ENCODE measurements at places on chromosomes 11 and 22. TPM values are rescaled to one million over a fixed set of nuclear protein-coding genes. Genes with fewer than 3 reads are reported as not detected.

Gene LRRC10B
- 1.1 TPM for polyA plus RNA-seq

DNA sequence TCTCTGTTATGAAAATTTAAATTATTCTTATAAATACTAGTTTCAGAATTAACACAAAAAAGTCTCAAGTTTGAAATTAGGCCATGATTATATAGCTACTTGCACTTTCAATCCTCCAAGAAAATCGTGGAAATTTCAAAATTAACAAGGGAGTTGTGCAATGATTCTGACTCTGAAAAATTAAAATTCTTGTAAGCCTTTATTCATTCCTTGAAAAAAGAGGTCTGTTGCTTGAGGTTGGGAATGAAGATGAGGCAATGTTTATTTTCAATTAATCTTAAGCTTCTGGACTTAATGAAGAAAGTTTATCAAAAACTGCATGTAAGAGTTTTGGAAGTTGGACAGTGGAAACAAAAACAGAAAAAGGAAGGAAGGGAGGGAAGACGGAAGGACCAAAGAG lies 128.2 kb upstream of the FIBIN start:
- DNase-seq = no peak

Gene PKP3
- polyA plus RNA-seq = 4.1 TPM

DNA sequence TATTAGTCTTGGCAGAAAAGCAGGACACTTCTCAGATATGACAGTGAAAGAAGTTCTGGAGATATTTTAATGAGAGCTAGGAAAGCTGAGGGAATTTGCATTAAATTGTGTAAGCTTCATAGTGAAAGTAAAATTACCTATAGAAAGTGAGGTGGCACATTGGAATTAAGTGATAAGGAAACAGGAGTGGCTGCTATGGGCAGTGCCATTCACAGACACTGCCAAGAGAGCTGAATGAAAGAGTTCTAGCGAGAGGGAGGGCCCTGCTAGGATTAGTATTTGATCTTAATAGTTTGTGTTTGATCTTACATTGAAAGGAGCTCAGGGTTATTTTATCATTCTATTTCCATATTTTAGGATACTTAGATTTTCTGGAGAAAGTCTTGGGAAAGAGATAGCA lies 351.9 kb downstream of the DDX10 start:
- DNase-seq = no peak

DNA sequence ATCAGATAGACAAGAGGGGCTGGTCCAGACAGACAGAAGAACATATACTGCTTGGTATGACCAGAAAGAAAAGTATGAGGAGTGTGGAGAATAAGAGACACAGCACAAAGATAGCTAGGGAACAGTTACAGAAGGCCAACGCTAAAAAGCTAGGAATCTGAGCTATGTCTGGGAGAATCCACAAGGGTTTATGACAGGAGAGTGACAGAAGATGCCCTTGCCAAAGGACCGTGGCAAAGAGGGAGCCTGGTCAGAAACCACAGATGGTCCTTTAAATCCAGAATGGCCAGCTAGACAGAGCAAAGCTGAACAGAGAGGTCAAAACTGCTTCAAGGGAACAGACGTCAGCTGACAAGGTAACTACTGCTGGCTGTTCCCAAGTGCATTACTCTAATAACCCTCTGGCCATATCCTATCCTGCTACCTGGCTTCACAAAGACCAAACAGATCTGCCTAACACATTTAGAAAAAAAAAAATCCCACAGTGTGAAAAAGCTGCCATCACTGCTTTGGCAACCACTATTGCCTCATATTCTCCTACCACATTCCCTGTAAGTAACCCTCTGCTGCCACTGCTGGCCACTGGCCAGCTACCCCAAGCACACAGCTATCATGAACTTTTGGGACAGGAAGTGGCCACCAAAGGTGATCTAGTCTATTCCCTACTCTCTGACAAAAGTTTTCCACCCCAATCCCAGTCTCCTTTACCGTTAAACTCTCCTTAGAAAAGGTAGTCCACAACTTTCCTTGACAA lies 7.3 kb downstream of the SERGEF start:
- no peak for DNase-seq

DNA sequence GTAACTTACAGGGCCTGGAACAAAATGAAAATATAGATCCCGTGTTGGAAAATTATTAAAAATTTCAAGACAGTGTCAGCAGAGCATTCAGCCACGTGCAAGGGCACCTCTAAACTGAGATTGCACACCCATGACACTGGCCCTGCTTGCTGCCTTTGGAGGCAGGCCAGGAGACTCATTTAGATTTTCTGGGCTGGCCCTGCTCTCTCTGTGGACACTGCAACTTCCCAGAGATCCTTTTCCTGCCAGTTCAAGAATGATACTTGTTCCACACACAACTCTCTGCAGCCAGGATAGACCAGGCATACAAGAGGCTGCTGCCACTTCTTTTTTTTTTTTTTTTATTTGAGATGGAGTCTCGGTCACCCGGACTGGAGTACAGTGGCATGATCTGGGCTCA lies 56.7 kb upstream of the PTPRJ start:
- DNase-seq = no peak

- no peak for DNase-seq
Measured at GRCh38 chr11:131675121-131675888, 304.9 kb downstream of the NTM start.

Gene SLC37A2
- polyA plus RNA-seq = 1.5 TPM

DNA sequence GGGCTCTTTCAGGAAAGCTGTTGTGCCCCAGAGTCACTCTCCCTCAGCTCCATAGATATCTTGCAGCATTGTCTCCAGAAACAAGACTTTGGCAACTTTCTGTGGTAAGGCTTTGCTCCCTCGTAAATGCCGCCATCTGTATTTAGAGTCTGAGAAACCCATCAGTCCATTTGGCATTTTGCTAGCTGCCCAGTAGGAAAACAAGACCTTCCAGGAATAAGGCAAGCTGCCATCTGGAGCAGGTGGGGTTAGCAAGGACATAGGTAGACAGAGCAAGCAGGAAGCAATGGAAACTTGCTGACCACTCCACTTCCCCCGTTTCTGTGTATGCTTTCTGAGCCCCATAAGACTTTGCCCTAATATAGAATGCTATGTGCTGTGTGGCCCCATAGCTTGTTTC lies 131.9 kb downstream of the SPATA19 start:
- DNase-seq = no peak

DNA sequence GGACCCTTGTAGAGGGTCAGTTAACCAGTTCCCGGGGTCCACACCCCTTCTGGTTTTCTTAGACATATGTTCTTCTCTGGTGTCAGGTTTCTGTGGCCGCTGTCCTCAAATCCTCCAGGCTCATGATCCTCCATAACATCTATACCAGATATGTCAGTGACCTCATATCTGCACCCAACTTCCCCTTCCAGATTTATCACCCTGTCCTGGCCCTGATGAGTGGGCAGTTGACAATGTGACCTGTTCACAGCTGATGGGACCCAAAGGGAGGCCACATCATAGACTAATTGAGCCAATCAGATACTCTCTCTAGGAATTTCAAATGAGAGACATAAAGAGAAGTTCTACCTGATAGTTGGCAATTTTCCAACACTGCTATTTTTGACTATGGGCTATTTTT lies 5.1 kb downstream of the DKK3 start:
- no peak for DNase-seq

GRCh38 chr11:50044647-50045046 lies 12.0 kb downstream of the OR4C45 start:
- DNase-seq = no peak

DNA sequence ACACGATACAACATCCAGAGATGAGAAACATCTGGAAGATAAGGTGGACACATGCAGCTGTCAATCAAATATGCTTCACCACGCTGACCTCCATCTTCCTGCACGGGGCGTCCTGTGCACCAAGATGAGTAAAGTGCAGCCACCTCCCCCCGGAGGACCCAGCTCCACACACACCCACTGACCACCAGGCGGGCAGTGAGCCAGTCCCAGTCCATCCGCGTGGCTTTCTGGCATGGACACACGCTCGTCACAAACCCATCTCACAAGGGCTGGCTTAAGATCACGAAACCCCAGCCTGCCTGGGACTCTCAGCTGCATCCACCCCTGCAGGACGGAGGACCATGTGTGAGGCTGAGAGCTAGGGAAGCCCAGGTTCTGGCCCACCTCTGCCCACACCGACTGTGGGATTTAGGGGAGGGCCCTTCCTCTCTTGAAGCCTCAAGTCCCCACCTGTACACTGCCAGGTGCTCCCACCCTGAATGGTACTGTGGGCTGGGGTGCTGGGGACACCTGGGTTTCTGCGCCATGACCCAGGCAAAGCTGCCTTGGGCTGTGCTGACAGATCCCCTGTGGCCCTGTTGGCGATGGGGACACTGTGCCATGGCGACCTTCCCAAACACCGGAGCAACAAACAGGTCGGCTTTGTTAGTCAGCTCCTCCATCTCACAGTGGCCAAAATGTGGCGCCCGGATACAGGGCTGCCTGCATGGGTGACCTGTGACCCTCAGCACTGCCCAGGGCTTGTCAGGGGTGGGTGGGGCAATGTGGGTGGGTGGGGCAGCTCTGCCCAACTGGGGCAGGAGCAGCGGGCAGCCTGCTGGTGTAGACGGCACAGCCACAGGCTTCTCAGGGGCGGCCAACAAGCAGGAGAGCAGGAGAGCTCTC lies 629.0 kb downstream of the TBC1D22A start:
- no peak for DNase-seq

DNA sequence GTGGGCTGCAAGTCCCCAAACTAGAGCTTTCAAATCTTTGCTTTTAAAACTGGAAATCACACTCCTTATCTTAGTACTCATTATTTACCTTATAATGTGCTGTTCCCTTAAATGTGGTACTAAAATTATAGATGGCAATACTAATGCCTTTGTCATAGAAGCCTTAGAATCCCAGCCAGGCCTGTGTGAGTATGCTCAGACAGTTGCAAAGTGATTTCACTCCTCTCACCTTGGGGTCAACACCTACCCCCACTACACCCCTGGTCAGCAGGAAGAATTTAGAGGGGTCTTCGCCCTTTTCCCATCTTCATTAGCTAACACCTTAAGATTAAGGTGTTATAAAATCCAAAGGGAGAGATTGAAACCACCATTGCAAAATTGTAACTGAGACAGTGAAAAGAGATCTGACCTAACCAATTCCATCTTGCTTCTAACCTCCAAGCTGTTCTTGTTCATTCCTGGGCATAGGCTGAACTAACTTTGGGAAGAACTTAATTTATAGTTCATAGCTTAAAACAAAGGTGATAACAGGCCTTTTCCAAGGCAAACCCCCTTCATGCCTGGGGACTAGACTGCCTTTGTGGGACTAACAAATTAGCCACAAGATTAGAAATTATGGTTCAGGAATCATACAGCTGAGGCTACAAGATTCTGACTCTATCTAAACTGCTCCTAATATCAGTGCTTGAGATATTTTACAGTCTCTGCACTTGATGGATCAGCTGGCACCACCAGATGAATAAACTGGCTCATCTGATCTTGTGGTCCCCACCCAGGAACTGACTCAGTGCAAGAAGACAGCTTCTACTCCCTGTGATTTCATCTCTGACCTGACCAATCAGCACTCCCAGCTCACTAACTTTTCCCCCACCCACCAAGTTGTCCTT lies 10.4 kb upstream of the MRPL17 start:
- no peak for DNase-seq

DNA sequence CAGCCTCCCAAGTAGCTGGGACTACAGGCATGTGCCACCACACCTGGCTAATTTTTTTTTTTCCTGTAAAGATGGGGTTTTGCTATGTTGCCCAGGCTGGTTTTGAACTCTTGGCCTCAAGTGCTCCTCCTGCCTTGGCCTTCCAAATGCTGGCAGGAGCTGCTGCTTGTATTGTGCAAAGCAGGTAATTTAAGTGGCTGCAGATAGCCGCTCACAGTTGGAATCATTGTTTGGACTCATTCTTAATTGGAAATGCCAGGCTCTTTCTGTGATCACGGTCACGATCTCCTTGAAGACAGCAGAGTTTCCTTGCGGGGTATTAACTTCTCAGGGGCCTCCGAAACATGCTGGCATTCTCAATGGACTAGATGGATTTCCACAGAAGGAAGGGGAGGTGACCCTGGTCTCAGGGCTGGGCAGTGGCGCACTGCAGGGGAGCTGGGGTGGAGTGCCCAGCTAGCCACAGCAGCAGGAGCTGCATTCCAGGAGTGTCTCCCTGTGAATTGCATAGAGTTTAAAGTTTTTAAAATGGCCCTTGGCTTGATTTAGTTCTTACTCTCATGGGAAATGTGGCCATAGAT lies 136.1 kb downstream of the MORC2 start:
- no peak for DNase-seq

GRCh38 chr11:2508793-2509192 lies 64.0 kb downstream of the KCNQ1 start:
- no peak for DNase-seq

DNA sequence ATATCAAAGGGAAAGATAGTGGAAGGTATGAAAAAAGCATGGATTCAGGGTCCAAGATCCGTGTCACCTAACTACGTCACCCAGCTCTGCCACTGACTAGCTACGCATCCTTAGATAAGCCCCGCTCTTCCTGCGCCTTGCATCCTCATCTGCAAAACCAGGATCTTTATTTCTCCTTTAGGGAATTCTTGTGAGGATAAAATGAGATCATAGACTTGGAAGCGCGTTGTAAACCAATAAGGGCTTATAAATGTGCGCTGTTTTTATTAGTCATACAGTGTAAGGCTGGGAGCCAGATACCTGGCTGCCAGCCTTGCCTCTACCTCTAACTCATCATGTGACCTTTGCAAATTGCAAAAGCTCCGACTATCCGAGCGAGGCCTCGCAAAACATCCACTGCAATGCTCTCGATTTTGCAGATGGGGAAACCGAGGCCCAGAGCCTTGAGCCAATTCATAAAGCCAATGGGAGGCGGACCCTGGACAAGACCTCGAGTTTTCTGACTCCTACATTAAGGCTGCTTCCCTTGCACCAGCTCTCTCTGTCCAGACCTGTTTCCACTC lies 753 bp downstream of the PRPF19 start:
- no peak for DNase-seq

DNA sequence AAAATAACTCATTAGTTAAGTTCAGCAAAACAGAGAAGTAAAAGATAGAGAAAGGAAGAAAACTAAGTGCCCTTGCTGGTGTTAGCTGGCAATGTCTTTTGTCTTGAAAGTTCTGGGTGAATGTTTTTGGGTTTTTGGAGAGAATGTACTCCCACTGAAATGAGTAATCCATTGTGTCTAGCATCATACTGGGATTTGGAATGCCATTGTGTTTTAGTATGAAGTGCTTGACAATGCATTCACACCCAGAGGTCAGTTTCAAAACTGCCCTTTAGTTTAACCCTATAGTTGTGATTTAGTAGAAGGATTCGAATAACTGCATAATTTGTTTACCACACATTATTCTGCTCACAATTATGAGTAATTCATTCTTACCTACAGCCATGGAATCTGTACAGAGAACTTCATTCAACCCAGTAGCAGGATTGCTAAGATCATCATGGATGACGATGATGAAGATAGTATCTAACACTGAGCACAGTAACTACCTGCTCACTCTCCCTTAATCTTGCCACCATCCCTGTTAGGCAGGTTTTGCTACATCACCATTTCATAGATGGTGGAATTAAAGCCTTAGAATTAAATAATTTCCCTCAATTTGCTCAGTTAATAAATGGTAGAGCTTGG lies 33.9 kb downstream of the MAML2 start:
- no peak for DNase-seq

Data from right renal cortex interstitium (tissue), 3 donors.